T-helper 2 cell (primary cell): ENCODE measurements at places on chromosomes 6 and 20.

DNA sequence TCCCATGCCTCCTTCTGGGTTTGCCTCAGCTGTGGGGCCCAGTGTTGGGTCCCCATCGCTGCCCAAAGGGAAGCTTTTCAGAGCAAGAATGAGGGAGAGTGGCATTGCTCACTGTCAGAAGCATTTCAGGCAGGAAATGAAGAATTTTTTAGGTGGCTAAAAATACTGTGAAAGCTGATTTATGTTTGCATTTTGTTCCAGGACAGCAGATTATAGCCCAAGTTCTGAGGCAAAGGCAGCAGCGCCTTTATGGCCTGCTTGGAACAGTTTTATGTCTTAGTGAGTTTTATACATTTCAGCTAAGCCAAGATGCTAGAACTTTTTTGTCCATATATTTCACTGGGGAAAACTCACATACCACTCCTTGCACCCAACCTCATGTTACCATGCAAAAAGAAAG, 4.3 kb upstream of the CCDC167 start:
- no peak for DNase-seq

GRCh38 chr20:43911066-43911465, 3.6 kb upstream of the TOX2 start:
- DNase-seq, result no peak

DNA sequence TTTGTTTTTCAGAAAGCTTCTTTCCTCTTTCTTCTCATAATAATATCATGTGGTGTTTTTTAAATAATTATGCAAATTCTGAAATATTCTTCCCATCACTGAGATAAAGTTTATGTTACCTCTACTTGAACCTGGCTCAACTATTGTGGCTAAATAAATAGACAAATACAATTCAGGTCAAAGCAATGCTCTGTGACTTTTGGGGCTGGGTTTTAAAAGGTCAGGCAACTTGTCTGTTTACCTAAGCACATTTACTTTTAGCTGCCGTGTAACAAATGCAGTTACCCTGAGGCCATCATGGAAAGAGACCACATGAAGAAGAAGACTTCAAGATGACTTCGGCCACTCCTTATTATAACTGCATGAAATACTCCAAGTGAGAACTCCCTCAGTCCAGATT, 33.7 kb upstream of the MEI4 start:
- DNase-seq, result no peak

GRCh38 chr6:117411474-117411873, 14.3 kb downstream of the ROS1 start:
- DNase-seq, result no peak

DNA sequence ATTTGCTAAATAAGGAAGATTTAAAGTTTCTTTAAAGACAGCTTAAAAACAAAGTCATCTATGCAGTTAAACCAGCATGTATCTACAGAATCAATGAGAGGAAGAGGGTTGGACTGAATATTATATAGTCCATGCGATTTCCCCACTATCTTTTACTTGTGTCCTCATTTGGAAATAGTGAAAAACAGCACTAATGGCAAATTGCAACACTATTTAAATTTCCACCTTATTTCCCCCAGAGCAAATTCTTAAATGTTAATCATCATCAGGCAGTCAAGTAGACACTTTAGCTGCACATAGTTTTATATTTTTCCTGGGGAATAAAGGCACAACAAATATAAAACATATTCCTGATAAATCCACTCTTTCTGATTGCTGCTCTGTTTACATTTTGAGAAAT, 114.6 kb downstream of the LCA5 start:
- no peak for DNase-seq

GRCh38 chr6:66126358-66126757, 419.3 kb upstream of the EYS start:
- no peak for DNase-seq

DNA sequence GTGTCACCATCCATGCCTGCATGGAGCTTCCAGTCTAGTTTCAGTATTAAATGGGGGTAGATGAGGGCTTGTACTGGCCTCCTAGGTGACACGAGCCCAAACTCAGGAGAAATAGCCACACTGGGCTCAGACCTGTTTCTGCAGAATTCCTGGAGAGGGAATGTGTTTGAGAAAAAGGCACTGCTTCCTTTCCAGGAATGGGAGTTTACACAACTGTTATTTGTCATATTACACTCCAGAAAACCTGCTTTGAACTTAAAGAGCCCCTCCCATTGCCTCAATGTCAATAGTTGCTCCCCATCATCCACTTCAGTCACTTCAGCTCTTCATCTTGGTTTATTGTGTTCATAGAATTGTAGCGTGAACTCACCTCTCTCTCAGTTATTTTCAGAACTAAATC, 151.5 kb downstream of the CFAP61 start:
- no peak for DNase-seq

- no peak for DNase-seq
These were observed 348.8 kb downstream of the TFAP2B start for GRCh38 chr6:51167468-51167867.

GRCh38 chr20:20712004-20712473, 405 bp downstream of the RALGAPA2 start:
- no peak for DNase-seq

GRCh38 chr6:109347779-109348178, 34.5 kb downstream of the CD164 start:
- no peak for DNase-seq

DNA sequence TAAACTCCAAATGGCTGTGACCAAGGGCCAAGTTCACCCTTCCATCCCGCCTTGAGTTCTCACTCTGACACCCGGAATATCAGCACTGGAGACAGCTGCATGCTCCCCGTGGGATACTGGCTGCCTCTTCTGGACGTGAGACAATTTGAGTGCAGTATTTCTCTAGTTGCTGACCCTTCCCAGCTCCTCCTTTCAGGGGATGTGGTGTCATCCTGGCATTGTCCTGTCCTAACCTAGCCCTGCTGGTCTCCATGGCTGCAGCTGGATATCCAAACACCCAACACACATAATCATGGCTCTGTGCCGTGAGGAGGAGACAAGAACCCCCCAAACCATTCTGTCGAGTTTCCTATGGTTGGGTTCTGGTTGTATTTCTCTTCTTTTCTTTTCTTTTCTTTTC, 82.6 kb downstream of the PAX1 start:
- DNase-seq, result no peak
